ENCODE measurements at places on chromosomes 7 and 10.

GRCh38 chr10:113093188-113094113 is 143.4 kb downstream of the TCF7L2 start:
- no peak for DNase-seq

GRCh38 chr10:48609899-48610584 is 5.2 kb upstream of the ARHGAP22 start:
- DNase-seq = no peak

DNA sequence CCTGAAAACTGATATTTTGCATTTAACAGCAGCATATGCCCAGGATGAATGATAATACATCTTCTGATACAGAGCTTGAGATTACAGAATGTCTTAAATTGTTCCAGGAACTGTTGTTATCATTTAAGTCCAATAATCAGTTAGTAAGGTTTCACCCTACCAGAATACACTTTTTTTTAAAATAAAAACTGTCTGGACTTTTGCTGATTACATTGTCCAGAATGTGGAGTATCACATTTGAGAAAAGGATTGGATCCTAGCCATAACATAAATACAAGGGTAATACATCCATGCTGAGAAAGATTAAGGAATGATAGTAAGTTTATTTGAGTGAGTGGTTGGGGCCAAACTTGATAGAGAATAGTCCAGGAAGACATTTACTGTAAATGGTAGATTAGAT is 71.0 kb downstream of the SEPTIN7 start:
- DNase-seq = no peak

DNA sequence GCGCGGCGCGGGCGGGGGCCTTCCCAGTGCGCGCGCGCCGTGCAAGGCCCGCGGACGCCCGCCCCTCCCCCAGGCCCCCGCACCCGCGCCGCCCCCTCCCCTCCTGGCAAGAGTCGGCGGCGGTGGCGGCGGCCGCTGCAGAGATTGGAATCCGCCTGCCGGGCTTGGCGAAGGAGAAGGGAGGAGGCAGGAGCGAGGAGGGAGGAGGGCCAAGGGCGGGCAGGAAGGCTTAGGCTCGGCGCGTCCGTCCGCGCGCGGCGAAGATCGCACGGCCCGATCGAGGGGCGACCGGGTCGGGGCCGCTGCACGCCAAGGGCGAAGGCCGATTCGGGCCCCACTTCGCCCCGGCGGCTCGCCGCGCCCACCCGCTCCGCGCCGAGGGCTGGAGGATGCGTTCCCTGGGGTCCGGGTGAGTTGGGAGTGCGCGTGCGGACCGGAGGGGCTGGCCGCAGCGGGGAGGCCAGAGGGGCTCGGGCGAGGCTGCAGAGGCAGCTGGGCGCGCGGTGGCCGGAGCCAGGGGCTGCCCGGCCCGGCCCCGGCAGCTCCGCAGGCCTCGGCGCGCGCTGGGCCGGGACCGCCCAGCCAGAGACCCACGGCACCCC is at the start of gene BMPR1A:
Gene BMPR1A, plus strand, starts transcription at position 109 of the 602 bp plus-strand sequence. CDS start 119,400 bp downstream, outside the sequence.
- no peak for DNase-seq

GRCh38 chr10:110503528-110504110 is 5.9 kb downstream of the DUSP5 start:
- DNase-seq = no peak

- no peak for DNase-seq
Observed at GRCh38 chr10:3647074-3647473, 137.9 kb downstream of the KLF6 start.

GRCh38 chr10:90769946-90770841 is 87.6 kb downstream of the HTR7 start:
- DNase-seq = no peak

GRCh38 chr7:58086871-58087535 is 637.0 kb downstream of the ZNF716 start:
- DNase-seq = no peak

GRCh38 chr7:19107081-19107355 is 10.4 kb downstream of the TWIST1 start:
- DNase-seq = no peak

GRCh38 chr10:52318822-52319464 is 4.9 kb downstream of the DKK1 start:
- DNase-seq = peak; percentile 100

DNA sequence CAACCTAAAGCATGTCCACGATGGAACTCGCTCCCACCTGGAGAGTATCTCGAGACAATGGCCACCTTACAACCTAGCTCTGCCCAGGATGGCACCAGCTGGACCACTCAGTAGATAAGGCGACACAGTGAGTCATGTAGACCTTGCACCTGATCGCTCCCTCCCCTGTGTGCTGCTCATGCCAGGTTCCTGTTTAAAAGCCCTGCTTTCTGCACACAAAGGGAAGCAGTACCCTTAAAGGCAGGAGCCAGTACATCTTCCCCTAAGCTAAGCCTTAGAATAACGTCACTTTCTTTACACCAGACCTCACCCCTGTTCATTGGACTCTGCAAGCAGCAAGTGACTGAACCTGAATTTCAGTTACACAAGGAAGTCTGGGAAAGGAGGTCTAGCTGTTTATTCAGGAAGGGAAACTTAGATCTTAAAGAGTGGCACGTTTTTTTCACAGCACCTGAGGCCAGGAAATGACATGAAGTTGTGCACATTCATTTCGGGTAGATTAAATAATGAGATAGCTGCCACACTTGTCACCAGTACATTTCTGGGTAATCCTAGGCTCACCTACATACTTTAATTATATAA is 117.9 kb downstream of the MTPAP start:
- peak; percentile 79 for DNase-seq

DNA sequence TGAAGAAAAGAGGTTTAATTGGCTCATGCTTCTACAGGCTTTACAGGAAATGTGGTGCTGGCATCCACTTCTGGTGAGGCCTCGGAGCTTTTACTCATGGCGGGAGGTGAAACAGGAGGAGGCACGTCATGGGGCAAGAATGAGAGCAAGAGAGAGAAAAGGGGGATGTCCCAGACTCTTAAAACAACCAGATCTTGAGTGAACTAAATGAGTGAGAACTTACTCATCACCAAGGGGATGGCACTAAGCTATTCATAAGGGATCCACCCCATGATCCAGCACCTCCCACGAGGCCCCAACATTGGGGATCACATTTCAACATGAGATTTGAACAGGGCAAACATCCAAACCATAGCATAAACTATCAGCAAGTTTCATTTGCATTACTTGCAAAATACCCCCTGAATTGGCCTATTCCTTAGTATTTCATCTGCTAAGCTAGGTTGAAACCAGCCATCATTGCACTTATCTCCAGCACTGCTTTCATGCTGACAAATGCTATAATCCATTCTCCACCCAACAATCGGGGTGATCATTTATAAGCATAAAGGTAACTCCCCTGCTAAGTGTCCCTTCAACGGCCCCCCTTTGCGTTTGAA is 179.0 kb downstream of the NOC3L start:
- DNase-seq = peak; percentile 35

DNA sequence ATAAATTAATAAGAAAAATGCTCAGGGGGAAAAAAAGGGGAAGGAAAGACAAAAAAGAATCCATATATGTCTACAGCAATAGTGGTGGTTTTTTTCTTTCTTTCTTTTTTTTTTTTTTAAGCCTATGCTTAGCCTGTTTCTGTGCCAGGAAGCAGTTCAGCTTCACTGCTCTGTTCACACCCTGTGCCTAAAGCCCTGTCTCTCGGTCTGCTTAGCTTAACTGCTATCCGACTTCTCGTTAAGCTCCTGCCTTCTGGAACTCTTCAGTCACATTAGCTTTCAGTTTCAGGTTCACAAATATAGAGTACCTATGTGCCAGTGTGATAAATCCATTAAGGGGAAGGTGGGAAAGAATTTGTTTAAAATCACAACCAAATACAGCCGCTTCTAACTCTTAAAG is 26.5 kb upstream of the NRG3 start:
- DNase-seq = no peak

- no peak for DNase-seq
Observed at GRCh38 chr7:70285854-70286253, 687.6 kb downstream of the AUTS2 start.

GRCh38 chr7:92633211-92633906 is 43.2 kb upstream of the FAM133B start:
- DNase-seq = peak; percentile 90

DNA sequence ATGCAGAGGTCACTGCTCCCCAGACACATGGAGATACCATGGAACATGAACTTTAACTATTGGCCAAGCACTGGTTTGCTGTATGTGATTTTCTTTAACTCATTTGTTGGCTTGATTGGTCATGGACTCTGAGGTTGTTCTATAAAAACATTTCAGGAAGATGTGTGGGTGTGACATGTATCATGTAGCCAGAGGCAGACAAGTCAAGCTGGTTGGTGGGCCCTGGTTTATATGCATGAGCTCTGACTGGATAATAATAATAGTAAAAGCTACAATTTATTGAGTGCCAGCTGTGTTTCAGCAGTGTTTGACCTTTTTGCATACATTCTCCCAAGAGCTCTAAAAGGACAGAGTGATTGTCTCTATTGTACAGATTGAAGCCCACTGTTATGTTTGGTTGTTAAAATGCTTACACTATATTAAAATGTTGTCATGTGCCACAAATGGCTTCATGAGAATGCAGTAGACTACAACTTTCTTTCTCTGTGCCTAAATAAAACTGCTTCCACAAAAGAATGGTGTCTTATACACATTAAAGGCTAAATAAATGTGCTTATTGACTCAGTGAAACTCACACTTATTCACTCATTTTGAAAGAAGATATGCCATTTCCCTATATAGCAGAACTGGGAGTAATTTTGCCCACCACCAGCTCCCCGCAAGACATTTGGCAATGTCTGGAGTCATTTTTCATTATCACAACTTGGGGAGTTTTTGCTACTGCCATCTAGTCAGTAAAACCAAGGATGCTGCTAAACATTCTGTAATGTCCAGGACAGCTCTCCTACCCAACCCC is 243.6 kb upstream of the NFE2L3 start:
- DNase-seq = no peak

DNA sequence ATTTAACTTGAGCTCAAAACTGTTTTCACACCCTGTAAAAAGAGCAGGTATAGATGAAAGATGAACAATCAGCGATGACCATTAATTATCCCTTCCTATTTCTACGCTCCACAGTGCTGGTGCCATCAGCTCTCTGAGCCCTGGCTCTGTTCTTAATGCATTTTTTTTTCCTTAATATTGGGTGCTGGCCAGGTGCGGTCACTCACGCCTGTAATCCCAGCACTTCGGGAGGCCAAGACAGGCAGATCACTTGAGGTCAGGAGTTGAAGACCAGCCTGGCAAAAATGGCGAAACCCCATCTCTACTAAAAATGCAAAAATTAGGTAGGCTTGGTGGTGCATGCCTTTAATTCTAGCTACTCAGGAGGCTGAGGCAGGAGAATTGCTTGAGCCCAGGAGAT is 4.2 kb downstream of the STEAP4 start:
- DNase-seq = no peak

GRCh38 chr10:79003183-79004100 is 65.3 kb upstream of the ZMIZ1 start:
- no peak for DNase-seq

GRCh38 chr7:16711730-16712129 is 41.8 kb upstream of the TSPAN13 start:
- DNase-seq = no peak

DNA sequence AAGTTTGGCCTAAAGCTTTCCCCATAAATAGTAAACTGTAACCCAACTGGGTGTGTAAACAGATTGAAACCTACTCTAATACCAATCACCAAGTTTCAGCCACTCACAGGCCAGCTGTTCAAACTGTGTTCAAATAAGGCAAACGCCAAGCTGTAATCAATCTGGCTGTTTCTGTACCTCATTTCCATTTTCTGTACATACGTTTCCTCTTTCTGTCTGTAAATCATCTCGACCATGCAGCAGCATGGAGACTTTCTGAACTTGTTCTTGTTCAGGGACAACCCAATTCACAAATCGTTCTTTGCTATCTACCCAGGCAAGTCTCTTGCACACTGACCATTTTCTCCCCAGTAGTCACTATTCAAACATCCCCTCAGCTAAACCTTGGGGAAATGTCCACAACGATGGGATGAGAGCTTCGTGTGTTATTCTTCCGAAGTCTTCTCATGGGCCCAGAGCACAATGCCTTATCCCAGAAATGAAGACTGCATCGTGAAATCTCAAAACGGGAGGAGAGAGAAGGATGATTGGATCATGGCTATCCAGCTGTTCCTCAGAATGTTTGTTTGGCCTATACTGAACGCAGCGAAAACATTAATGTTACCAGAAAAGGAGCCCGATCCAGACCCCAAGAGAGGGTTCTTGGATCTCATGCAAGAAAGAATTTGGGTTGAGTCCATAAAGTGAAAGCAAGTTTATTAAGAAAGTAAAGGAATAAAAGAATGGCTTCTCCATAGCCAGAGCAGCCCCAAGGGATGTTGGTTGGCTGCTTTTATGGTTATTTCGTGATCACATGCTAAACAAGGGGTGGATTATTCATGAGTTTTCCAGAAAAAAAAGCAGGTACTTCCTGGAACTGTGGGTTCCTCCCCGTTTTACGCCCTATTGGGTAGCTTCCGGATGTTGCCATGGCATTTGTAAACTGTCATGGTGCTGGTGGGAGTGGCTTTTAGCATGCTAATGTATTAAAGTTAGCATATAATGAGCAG is 86.2 kb downstream of the SLC16A9 start:
- no peak for DNase-seq

DNA sequence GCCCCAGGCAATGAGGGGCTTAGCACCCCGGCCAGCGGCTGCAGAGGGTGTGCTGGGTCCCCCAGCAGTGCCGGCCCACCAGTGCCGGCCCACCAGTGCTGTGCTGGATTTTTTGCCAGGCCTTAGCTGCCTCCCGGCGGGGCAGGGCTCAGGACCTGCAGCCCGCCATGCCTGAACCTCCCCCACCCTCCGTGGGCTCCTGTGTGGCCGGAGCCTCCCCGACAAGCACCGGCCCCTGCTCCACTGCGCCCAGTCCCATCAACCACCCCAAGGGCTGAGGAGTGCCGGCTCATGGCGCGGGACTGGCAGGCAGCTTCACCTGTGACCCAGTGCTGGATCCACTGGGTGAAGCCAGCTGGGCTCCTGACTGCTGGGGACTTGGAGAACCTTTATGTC is 3.5 kb upstream of the ACSL5 start:
- DNase-seq = no peak

GRCh38 chr7:108515630-108516029 is 10.3 kb downstream of the PNPLA8 start:
- DNase-seq = no peak

GRCh38 chr10:74025380-74025978 is 27.6 kb downstream of the VCL start:
- no peak for DNase-seq
